ENCODE measurements at places on chromosomes 6 and 20.
A peak's percentile ranks its signal among the peaks of the same experiment; 100 is the strongest.

DNA sequence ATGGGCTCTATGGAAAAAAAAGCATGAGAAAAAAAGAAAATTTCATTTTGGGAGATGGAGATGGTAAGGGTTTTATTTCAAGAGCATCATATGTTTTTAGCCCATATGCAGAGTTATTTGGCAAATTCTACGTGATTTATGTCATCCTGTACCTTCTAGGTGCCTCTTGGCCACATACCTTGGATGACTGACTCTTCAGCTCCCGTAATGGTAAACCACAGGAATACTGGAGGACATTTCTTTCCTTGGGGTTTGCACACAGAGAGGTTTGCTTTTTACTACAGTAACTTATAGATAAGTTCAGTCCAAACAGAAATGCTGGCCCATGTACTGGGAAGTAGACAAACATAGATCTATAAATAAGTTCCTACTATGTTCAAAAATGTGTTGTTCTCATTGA, 132.2 kb downstream of the SH3BGRL2 start:
- no peak for DNase-seq

- peak; percentile 44 for DNase-seq
Observed at GRCh38 chr20:33301192-33301930, 18.3 kb downstream of the BPIFB1 start.

DNA sequence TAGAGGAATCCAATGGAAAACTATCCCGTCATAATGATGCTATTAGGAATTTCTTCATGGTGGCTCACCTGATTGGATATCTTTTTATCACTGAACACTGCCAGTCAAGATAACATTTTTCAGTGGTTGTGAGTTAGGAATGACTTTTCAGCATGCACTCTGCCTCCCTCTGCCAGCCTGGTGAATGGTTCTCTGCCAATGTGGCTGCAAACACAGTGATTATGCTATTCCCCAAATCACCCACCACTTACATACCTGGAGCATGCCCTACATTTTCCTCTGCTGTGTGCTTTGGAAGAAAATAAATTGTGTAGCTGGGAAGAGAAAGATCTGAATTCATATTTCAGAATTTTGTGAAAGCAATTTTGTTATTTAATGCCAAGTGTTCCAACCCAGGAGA, 102.6 kb upstream of the LAMP5 start:
- no peak for DNase-seq

GRCh38 chr20:51542571-51543421, at the start of gene NFATC2:
Gene NFATC2 (minus strand): TSS chr20:51542719. CDS start chr20:51542499, 220 bp downstream.
- DNase-seq: no peak

- no peak for DNase-seq
Observed at GRCh38 chr20:64130876-64131275, 23.5 kb upstream of the NPBWR2 start.

- no peak for DNase-seq
Observed at GRCh38 chr6:139149383-139149782, 14.5 kb downstream of the HECA start.
